ENCODE measurements at places on chromosomes 5 and 9. TPM values are rescaled to one million over a fixed set of nuclear protein-coding genes. Genes with fewer than 3 reads are reported as not detected.

DNA sequence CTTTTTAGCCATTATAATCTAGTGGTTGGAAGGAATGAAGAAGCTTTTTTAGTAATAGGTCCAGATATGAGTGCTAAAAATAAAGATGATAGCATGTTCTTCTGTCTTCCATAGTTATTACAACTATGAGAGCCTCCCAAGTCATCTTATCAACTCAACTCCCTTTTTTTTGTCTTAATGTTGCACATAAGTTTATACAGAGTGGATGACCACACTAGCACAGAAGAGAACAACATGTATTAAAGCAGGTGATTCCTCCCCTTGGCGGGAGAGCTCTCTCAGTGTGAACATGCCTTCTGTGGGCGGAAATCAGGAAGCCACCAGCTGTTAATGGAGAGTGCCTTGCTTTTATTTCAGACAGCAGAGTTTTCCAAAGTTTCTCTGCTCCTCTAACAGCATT lies 40.1 kb upstream of the STX17 start:
- H3K27me3 ChIP-seq = no peaks in the 10 kb centered on the region
- H3K4me1 ChIP-seq = peaks cover 10% of the 10 kb centered on the region
- DNase-seq = no peak
- no peak overlapping the region for H3K4me3 ChIP-seq
- H3K27ac ChIP-seq = no peak overlapping the region
- no peaks in the 10 kb centered on the region for H3K36me3 ChIP-seq

Gene SH3GL2
- total RNA-seq = 1.2 TPM

DNA sequence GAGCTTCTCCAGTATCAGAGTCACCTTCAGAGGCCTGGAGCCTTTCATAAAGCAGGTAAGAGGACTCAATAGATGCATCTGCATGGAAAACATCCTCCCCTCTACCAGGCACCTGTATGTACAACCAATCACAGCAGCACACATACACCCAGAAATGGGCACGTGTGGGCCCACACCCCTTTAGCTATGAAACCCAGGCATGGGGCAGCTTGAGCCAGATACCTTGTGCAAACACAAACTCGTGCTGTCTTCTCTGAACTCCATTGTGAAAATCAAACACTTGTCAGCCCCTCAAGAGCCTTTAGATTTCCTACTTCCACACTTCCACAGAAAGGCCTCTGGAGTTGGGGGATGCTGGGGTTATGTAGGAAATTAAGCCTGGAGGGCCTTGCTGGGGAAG lies 1.1 kb upstream of the CSF2 start:
- H3K27ac ChIP-seq = no peak overlapping the region
- no peak overlapping the region for H3K4me3 ChIP-seq
- no peaks in the 10 kb centered on the region for H3K36me3 ChIP-seq
- H3K27me3 ChIP-seq = no peaks in the 10 kb centered on the region

DNA sequence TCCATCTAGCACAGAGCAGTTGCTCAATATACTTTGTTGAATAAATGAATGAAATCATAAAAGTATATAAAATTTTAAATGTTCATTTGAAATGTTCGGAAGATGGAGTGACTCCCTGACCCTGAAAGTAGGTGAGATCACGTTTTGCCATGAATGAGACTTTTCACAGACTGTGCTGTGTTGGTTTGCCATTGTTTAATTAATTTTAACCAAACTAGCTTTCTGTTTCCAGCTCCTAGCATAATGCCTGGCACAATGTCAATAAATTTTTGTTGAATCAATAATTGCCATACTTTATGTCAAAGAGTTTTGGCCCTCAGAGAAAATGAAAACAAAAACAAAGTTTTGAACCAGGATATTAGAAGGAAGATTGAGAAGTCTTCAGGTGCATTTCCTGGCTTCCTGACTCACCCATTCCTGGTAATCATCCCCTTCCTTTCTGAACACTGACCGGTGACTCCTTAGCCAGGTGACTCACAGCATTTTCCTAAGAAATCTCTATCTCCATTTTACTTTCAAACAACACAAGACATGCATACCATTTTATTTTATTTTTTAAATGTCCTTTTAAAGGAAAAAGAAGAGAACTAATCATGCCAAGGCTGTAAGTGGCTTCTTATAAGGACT lies 15.1 kb downstream of the SLC28A3 start:
- no peaks in the 10 kb centered on the region for H3K27me3 ChIP-seq
- DNase-seq = no peak
- no peak overlapping the region for H3K27ac ChIP-seq
- no peaks in the 10 kb centered on the region for H3K36me3 ChIP-seq
- no peak overlapping the region for H3K4me3 ChIP-seq
- H3K4me1 ChIP-seq = peaks cover 5% of the 10 kb centered on the region
